T-cell (primary cell): ENCODE measurements at places on chromosomes 16 and 17. TPM values are rescaled to one million over a fixed set of nuclear protein-coding genes. Genes with fewer than 3 reads are reported as not detected.

DNA sequence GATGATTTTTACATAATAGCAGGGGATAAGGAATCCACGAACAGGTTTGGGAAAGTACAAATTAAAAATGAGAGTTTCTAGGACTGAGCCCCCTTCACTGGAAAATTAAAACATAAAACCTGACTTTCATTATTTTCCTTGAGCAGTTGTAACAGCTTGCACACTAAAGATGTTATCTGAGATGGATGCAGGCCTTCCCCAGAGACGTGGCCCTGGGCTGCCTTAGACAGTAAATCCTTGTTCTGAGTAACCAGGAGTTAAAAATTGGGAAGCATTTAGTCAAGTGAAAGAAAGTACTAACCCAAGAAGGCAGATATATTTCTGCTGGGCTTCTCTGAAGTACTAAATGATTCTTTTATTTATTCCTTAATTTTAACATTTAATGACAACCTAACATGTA, 432.2 kb upstream of the KIF2B start:
- no peaks in the 10 kb centered on the region for H3K27me3 ChIP-seq
- no peak overlapping the region for H3K4me3 ChIP-seq
- DNase-seq = no peak
- no peak overlapping the region for H3K27ac ChIP-seq

- no peak overlapping the region for H3K4me3 ChIP-seq
- H3K4me1 ChIP-seq = peaks cover 4% of the 10 kb centered on the region
- H3K27me3 ChIP-seq = no peaks in the 10 kb centered on the region
These were observed 4.9 kb downstream of the IQCK start for GRCh38 chr16:19722981-19723380.

The SPATA32 gene
- 0.55 TPM for total RNA-seq

The KRTAP3-1 gene
- total RNA-seq = not detected

The CFAP119 gene
- 2.6 TPM for total RNA-seq

The CLEC18A gene
- total RNA-seq = 3.7 TPM
